ENCODE measurements at places on chromosomes 16 and 17. TPM values are rescaled to one million over a fixed set of nuclear protein-coding genes. Genes with fewer than 3 reads are reported as not detected.

DNA sequence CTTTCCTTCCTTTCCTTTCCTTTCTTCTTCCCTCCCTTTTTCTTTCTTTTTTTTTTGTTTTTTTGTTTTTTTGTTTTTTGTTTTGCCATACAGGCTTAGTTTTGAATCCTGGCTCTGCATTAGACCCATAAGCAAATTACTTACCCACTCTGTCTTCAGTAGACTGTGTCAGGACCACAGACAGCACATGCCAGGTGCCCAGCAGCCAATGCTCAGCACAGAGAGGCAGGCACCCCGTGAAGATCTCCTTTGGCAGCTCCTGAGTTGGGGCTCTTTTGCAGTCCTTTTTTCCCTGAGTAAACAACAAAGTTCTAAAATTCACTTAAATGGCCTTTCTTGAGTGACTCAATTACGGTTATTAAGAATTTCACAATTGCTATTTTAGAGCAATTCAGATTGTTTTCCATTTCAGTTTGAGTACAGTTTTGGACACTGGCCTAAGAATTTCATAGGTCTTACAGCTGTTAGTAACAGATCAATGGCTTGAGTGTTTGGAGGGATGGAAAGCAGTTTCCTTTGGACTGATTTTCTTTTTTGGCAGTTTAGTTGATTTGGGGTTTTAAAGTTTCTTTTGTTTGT is 26.2 kb upstream of the SLC5A11 start:
- DNase-seq, result no peak

Gene NPIPA5
- 3.9 TPM for total RNA-seq

GRCh38 chr17:67449845-67450755 is 73.0 kb downstream of the PITPNC1 start:
- DNase-seq, result no peak

Gene MT1B
- total RNA-seq, result not detected

Gene TBC1D3K
- total RNA-seq, result not detected

Gene SLC25A19
- total RNA-seq, result 21.1 TPM

Gene UMOD
- not detected for total RNA-seq

DNA sequence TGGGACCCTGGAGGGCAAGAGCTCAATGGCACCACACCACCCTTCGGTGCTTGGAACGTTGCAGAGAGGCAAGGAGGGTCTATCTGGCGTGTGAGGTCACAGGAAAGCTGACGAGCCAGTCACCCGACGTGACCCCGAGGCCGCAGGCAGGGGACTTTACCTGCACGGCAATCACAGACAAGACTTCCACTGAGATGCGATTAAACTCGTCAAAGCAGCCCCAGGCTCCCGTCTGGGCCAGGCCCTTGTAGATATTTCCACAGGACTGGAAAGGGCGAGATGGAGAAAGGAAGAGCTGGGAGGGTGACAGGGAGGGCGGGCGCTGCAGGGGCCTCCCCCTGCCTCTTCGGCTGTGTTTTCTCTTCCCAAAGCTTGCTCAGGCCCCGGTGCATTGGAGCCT is 78.3 kb downstream of the DNAH17 start:
- no peak for DNase-seq

DNA sequence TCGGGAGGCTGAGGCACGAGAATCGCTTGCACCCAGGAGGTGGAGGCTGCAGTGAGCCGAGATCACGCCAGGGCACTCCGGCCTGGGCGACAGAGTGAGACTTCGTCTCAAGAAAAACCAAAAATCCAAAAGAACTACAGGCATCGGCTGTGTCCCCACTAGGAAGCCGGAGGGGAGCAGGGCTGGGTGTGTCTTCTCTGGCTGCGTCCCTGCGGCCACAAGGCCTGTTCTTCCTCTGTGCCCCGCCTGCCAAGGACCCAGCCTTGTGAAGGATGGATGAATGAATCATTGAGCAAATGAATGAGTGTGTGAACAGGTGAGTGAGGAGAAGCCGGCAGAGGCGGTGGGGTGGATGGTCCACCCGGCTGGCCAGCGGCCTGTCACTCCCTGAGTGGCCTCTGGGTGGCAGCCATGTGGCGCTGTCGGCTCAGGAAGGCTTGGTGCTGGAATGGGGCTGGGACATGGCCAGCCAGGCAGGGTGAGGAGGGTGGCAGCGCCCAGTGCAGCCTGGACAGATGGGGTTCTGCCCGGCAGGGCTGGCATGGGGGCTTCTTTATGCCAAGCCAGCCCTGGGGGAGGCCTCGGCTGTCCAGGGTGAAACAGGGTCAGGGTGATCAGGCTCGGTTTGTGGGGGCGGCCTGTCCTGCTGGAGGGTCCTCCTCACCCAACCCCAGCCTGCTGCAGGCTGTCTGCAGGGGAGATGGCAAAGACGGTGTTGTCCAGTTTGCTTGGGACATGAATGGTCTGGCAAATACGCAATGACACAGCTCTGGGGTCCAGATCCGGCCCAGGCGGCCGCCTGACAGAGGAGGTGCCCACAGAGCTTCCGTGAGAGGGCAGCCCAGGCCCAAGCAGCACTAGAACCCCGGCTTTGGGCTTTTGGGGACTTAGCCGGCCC is 21.7 kb downstream of the SLC25A10 start:
- DNase-seq, result peak; percentile 93

Gene TNFRSF12A
- total RNA-seq, result 7.5 TPM

Gene CA7
- not detected for total RNA-seq

GRCh38 chr17:58314706-58315015 is 13.9 kb downstream of the TSPOAP1 start:
- DNase-seq, result no peak

GRCh38 chr17:78774956-78775571 is 7.0 kb downstream of the CYTH1 start:
- DNase-seq, result peak; percentile 89

DNA sequence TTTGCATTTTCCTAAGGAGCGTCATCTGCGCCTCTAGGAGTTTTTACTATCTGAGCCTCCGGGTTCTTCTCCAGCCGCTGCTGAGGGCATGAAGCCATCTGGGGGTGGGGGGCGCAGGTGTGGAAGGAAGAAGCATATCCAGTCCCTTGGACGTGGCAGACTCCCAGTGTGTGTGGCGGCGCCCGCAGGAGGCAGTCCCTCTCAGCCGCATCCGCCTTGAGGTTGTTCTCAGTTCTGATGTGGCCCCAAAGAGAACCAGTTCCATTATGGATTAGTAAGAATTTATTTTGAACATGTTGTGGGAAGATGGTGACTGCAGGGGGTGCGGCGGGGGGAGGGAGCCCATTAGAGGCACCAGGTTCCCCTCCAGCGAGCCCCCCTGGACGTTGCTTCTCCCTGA is 100.2 kb downstream of the SEC14L1 start:
- DNase-seq, result no peak

DNA sequence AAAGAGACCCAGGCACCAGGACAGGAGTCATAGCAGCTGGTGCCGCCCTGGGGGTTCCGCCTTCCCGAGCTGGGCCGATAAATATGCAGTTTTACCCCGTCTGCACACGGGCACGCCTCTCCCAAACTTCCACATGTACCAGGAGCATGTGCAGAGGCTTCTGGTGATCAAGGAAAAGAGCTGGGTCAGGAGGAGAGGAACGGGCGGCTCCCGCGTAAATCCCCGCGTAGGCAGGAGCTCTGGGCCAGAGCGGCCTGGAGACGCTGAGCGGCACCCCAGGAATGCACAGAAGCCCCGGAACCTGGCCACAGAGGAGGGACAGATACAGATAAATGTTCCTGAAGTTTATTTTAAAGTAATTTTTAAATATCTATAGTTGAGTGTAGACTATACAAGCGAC is 46.6 kb upstream of the METRNL start:
- DNase-seq, result peak; percentile 46

GRCh38 chr17:82204831-82205719 is 7.6 kb downstream of the CCDC57 start:
- peak; percentile 79 for DNase-seq

Gene MEFV
- 28.0 TPM for total RNA-seq

DNA sequence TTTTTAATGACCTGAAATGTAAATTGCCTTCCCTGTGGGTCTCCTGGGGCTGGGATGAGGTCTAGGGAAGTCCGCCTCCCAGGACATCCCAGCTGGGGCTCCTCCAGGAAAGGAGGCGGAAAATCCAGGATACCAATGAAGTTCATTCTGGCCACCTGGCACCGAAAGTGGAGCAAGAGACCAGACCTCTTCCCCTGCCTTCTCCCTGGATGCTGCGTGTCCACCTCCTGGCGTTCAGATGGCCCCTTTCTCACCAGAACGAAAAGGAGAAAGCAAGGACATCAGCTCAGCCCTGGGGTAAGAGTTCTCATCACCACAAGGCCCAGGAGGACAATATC is 20.4 kb downstream of the RBFOX3 start:
- DNase-seq, result no peak

Gene ITGA2B
- 23.4 TPM for total RNA-seq

DNA sequence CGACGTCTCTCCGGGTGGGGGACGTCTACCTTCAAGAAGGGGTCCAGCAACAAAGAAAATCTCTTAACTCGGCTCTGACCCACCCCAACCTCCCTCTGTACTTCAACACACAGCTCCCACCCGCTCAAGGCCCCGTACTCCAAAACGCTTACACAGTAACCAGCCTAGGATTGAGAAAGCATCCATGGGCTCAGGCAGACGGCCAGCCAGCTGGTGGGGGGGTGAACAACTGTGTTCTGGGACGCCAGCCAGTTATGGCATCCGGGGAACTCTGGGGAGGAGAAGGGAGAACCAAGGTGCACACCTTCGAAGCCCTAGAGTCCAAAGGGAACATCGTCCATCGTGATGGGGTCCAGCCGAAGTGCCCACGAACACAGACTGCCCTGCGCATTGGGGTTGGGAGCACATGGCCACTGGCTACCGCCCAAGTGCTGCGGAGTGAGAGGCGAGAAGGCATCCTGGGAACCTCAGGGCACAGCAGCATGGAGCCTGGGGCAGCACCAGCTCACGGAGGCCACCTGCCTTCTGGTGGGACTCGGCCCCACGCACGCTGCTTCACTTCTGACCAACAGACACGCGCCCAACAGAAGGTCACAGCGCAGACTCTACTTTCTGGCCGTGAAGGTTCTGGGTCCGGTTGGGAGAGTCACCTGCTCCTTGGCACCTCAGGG is 14.3 kb downstream of the SLC16A3 start:
- peak; percentile 77 for DNase-seq

- no peak for DNase-seq
Measured at GRCh38 chr16:12546918-12547607, 256.6 kb downstream of the CPPED1 start.

Gene ARRB2
- 207 TPM for total RNA-seq

Gene ZP2
- total RNA-seq, result not detected

DNA sequence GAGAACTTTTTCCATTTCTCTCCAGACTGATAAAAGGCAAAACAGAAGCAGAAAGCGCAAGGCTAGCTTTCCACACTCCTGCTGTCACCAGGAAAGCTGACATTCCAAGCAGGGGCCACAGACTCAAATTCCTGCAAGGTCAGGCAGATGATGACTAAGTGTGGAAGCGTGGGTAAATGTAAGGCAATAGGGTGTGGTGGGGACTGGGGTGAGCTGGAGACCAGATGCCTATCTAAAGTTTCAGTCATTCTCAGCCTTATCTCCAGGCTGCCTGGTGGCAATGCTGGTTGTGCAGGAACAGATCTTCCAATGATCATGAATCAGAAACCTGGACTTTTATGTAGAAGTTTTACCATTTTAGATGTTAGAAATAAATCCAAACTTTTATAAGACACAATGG is 224.1 kb downstream of the GSG1L start:
- peak; percentile 9 for DNase-seq

Gene DECR2
- total RNA-seq, result 8.9 TPM

- no peak for DNase-seq
Measured at GRCh38 chr17:81539571-81539900, 11.4 kb downstream of the FSCN2 start.

Gene NPIPA8
- 0.87 TPM for total RNA-seq

Gene SLC5A10
- total RNA-seq, result not detected

- no peak for DNase-seq
Measured at GRCh38 chr16:67847064-67847861, at the start of gene CENPT. Gene CENPT (minus strand): TSS chr16:67847693. CDS start chr16:67833859, 13,834 bp downstream.

DNA sequence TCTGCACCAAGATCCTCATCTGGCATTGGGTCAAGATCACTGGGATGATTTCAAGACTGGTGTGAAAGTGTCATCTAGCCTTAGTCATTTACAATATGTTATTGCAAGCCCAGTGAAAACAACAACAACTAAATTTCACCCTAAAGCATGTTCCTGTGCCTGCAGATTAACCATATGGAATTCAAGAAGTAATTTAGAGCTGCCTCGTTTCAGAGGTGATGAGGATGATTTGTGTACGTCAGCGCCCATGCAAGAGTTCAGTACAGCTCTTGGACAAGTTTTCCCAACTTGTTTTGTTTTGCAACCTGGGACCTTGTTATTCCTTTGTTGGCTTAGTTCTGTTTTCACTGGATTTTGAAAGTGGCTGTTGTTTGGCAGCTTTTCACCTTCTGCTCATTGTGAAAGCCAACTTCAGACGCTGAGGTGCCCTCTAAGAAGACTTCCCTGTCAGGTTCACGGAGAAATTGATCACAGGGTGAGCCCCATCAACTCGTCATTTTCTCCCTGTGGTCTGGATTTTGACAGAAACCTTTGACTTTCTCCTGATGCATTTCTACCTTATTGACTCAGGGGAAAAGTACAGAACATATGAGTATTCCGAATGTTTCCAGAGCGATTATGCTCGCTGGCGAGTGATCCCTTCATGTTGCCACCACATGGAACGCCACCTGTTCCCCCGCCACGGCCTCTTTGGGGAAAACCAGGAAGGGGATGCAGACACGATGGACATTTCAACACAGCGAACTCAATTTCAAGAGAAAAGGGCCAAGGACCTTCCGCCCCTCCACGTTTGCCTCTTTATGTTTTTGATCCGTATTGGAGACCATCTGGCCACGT is 85.6 kb downstream of the FOXL1 start:
- DNase-seq, result no peak

- DNase-seq, result peak; percentile 15
Measured at GRCh38 chr17:28963055-28963611, 11.8 kb upstream of the PHF12 start.

DNA sequence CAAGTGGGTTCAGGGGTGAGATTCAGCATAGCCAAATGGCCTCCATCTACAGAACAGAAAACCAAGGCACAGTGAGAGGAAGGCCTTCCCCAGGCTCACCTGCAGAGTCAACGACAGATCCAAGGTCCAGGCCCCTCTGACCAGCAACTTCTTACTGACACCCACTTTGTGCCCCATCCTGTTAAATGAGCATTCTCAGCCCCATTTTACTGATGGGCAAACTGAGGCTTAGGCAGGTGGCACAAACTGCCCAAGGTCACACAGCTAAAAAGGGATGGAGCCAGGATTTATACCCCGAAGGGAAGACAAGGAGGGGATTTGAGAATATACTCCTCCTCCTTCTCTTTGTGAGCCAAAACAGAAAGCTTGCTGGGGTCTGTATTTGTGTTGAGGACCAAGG is 9.3 kb downstream of the SBK1 start:
- no peak for DNase-seq

DNA sequence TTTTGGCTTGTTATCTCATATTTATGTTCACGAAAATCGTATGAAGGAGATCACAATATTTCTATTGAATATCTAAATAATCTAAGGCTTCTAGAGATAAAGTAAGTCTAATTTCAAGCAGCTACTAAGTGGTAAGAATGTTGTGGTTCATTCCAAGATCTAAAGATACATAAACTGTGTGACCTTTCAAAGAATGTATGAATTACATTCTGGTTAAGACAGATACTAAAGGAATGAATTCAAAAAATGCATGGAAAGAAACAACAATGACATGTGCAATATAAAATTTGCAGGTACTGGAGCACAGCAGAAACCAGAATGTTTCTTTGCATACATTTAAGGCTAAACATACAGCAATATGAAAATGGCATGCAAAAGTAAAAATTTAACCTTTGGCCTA is 1214.6 kb downstream of the CDH8 start:
- DNase-seq, result no peak

GRCh38 chr17:34798581-34798980 is 162.7 kb downstream of the CCT6B start:
- DNase-seq, result no peak

GRCh38 chr17:37725601-37726146 is 19.2 kb downstream of the HNF1B start:
- DNase-seq, result no peak

Gene BEAN1
- total RNA-seq, result 0.49 TPM

All from spleen (tissue), 13 donors.